Activated T-helper 1 cell treated with anti-CD3 and anti-CD28 coated beads, Interleukin-2, amount 50 U/mL, for 16 hours (primary cell): ENCODE measurements at places on chromosomes 6 and 20.

DNA sequence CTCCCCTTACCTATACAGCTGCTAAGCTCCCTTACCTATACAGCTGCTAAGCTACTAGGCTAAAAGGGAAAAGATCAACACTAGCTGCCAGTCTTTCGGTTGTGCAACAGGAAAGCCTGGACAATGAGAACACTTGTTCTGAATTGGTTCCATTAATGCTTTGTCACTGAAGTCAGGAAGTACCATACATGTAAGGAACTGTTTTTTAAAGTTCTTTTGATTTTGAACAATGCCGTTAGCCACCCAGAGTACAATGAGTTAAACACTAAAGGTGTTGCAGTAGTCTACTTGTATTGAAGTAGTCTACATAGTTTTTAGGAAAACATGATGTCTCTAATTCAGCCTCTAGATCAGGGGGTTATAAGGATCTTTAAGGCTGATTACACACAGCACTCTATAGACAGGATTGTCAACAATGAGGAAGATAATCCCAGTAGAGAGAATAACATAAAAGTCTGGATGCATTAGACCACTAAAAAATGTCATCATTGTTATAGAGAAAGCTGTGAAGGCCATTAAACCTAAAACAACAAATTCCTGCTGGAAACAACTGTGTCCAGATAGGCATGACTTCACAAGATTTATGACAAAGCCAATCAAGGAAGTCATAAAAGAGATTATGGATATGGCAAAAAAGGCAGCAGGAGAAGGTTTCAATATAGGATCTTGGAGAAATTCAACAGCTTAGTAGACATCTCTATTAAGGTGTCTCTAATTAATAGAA, 306.3 kb downstream of the PHF3 start:
- DNase-seq, result no peak

DNA sequence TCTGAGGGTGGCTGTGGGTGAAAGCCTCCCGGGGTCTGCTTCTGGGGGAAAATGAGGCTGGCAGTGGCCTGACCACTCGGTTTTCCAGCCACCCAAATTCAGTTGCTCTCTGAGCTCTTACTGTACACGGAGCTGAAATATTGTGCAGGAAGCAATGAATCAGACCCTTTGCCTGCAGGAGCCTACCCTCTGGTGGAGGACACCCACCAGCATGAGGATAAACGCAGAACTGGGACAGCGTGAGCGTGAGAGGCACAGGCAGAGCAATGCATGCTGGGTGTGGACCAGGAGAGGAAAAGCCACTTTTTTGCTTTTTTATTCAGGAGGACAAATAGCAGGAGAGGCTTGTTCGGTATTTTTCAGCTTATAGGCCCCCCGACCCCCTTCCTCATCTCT, 298.0 kb downstream of the QKI start:
- no peak for DNase-seq

GRCh38 chr20:26208296-26209091, 511.8 kb upstream of the ZNF337 start:
- peak; percentile 23 for DNase-seq

DNA sequence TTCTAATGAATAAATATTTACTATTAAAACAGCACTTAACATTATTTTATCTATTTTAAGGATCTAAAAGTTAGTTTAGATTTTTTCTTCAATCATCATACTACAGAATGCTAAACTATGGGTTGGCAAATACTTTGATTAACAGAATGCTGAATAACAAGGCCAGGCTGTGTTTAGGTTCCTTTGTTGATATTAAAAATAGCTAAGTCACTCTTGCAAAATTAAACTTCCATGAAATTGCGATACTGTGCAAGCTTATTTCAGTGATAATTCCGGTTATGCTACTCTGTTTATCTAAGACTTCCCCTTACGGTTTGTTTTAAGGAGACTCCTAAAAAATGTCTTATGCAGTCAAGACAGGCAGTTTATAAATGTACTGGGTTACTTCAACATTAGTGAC, 2.8 kb downstream of the RNF24 start:
- DNase-seq, result no peak

DNA sequence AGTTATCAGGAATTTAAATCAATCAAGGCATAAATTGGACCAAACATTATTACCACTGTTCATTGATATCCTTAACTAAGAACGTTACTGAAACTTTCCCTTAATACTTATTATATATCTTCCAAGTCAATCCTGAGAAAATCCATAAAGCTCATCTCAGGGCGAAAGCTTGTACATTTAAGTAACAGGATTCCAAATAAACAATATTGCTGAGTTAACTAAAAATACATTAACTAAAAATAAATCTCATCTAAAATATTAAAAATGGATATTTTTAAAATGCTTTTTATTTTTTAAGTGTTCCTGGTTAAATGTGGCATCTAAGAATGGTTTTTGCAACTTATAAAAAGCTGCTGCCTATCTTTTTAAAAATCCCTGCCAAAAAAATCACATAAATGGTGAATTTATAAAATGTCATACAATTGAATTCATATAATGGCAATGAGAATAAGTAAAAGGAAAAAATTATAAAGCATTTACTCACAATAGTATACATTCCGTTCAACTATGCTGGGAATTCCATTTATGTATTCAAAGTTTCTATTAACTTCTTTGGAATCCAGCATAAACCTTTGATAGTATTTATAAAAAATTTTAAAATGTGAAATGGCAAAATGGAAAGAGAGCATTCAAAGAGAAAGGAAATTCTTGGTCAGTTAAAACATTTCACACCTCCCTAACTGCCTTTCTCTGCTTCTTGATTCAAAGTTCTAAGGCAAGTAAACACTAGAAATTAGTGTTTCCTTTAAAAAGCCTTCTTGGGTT, 20.8 kb upstream of the GMDS start:
- no peak for DNase-seq

- DNase-seq, result no peak
Observed at GRCh38 chr20:55515832-55516231, 489.5 kb downstream of the CBLN4 start.

GRCh38 chr6:52976591-52977035, 18.5 kb downstream of the GSTA4 start:
- no peak for DNase-seq
